ENCODE measurements at places on chromosomes 1 and 21.

- no peak for DNase-seq
Observed at GRCh38 chr1:19925342-19926070, 2.1 kb upstream of the PLA2G2E start.

DNA sequence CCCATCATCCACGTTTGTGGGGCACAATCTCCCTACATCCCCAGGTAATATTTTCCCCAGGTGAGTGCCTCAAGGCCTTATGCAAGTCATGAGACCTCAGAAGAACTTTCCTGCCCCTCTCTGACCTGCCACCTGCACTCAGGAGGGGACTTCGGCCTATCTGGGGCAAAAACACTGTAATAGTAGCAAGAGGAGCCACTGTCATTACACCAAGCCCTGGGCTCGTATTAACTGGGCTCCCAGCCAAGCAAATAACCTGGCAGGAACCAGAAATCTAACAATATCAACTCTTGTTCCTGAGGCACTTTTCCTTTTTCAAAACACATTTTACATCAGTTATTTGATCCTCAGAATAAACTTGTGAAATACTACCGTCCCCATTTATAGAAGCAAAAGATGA is 30.9 kb downstream of the LAMB3 start:
- no peak for DNase-seq

GRCh38 chr1:205925736-205926135 is 17.5 kb downstream of the SLC26A9 start:
- no peak for DNase-seq

DNA sequence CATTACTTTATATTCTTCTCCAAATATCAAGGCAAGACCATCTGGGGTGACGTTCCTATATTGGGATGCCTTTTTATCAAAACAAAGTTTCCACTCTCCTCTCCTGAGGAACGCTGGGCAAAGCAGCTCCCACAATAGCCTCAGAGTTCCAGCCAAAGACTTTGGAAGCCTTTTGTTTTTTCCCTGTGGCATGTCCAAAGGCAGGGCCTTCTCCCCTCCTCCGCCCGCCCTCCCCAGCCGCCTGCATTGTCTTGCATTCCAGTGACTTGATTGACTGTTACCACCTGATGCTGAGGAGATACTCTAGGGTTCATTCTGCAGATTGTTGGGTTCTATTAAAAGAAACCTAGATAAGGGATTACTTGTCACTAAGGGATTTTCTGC is 43.5 kb downstream of the PROX1 start:
- no peak for DNase-seq

DNA sequence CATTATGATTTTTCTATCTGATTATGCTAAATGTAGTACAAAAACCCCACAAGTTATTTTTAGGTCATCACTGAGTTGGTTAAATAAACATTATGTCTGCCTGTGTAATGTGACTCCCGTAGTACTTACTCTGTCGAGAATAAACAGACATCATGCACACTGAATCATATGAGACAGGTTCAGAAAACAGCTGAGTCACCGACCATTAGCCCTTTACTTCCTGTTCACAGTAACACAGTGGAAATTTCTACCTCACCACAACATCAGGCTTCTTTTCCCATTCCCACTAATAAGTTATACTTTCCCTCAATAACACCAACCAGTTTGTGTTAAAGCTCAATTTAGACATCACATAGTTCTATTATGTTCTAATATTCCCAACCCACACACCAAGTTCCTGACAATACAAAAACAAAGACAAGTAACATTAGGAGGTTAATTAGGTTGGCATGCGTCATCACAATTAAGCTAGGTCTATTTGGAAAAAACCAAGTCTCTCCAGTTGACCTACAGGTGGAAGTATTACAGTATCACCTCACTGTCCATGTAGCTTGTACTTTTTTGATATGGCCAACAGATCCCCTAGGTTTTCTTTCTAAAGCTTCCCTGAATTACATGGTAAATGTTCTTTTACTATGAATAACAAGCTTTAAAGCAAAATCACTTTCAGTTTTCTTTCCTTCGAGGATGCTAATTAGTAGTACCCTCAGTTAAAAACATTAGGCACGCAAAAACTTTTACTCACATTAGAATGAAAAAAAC is 154.2 kb downstream of the EIF4G3 start:
- DNase-seq = no peak
